Astrocyte (in vitro differentiated cells and primary cell): ENCODE measurements at places on chromosomes 3 and 15.
A peak's percentile ranks its signal among the peaks of the same experiment; 100 is the strongest.

DNA sequence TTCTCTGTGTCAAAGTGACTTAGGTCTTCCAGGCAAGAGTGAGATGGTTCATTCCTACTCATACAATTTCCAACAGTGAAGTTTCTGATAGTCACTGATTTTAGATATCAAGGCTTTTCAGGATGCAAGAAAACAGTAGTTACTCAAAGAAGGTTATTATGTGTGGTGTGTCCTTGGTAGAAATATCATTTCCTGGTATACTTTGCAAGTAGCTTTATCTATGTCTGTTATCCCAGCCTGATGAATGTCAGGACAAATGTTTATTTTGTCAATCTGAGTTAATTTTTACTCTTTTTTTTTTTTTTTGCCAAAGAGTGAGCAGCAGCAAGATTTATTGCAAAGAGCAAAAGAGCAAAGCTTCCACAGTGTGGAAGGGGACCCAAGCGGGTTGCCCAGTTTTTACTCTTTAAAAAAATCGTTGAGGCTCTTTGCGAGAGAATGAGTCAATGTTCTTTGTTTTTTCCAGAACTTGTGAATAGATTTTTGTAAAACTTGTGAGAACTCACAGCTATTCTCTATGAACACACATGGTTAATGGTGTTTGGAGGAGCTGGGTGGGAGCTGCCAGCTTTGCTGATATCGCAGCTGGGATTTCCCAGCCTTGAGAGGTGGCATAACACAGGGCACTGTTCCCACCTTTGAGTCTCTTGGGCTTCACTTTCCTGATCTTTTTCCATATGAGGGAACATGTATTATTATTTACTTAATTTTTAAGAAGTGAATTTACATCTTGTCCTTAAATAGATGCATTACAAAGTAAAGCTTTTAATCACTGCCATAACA, 51.9 kb downstream of the SV2B start:
- H3K27me3 ChIP-seq, result no peaks in the 10 kb centered on the region
- no peaks in the 10 kb centered on the region for H3K36me3 ChIP-seq
- no peak overlapping the region for H3K27ac ChIP-seq

- H3K4me1 ChIP-seq, result no peaks in the 10 kb centered on the region
- H3K27me3 ChIP-seq, result no peaks in the 10 kb centered on the region
- no peak overlapping the region for H3K4me3 ChIP-seq
- H3K36me3 ChIP-seq, result no peaks in the 10 kb centered on the region
Measured at GRCh38 chr15:73781038-73781925, 28.1 kb upstream of the INSYN1 start.

DNA sequence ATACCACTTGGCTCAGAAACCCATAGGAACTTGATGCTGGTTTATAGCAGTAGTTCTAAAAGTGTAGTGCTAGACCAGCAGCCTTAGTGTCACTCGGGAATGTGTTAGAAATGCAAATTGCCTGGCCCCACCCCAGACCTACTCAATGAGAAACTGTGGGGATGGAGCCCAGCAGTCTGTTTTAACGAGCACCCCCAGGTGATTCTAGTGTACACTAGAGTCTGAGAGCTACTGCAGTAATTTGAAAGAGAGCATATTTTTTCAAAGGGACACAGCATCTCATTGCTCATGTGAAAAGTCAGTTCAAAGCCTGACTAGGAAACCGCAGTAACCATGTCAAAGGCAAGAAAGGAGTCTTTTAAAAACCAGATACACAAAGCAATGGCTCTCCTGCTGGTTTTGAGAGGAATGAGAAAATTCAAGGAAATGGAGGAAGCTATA, 313.4 kb downstream of the SQOR start:
- no peaks in the 10 kb centered on the region for H3K4me1 ChIP-seq
- no peak overlapping the region for H3K27ac ChIP-seq
- DNase-seq, result no peak

DNA sequence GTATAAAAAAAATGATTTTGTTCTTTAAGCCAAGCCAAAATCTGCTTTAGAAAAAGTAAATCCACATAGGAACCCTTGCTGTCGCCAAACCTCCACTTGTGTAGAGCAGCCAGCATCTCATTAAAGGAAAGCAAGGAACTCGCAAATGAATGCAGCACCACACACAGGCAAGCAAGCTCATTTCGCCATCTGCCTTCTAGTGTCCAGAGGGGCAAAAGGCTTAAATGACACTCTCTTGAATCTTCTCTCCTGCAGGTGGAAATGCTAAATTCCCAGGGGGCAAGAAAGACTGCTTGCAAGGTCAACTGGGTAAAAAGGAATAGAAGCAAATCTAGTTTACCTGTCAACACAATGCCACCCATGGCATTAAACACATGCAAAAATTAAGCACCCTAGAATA, 2.4 kb downstream of the MB21D2 start:
- H3K27ac ChIP-seq, result no peak overlapping the region
- peak overlapping the region; percentile 99 for H3K4me3 ChIP-seq
- peaks cover 14% of the 10 kb centered on the region for H3K4me1 ChIP-seq
- DNase-seq, result peak; percentile 55
- no peaks in the 10 kb centered on the region for H3K27me3 ChIP-seq
- no peaks in the 10 kb centered on the region for H3K36me3 ChIP-seq

- peak; percentile 21 for DNase-seq
- H3K27ac ChIP-seq, result no peak overlapping the region
- H3K36me3 ChIP-seq, result no peaks in the 10 kb centered on the region
- peak overlapping the region; percentile 36 for H3K4me3 ChIP-seq
- H3K4me1 ChIP-seq, result no peaks in the 10 kb centered on the region
- H3K27me3 ChIP-seq, result no peaks in the 10 kb centered on the region
Measured at GRCh38 chr15:95494971-95495541, 835.4 kb upstream of the NR2F2 start.

DNA sequence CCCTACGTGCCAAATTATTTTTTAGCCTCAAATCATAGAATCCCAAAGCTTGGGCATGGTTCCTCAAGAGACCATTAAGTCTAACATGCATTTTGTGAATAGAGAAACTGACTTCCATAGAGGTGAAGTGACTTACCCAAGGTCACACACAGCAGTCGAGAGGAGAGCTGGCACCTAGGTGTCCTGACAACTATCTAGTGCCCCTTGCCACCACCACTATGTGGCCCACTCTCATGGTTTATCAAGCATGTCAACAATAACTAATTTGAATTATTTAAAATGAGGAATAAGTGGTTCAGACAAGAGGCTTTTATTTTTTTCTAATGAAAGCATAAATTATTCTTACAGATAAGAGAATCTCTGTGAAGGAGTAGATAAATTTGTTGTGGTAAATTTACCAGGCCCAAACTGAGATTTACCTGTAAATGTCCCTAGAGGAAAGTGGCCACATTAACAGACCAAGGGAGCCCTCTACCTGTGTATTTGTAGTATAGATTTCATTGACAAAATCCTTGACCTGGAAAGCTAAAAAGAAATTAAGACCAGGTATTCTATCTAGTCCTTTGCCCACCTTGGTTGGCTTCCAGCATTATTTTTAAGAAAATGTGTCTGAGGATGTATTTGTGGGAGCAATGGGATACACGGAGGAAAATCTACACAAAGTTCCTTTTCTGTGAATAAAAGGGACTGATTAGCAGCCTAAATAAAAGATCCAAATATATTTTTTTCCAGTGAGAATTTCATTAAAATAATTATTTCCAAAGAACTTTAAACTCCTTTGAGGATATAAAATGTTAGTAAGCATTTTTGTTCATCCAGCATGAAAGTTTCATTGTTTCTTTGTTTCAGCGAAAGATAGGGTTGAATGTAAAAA, 49.1 kb downstream of the IQCH start:
- H3K36me3 ChIP-seq, result no peaks in the 10 kb centered on the region
- no peak overlapping the region for H3K27ac ChIP-seq
- no peaks in the 10 kb centered on the region for H3K27me3 ChIP-seq
- no peak overlapping the region for H3K4me3 ChIP-seq
